Fibroblast of skin of abdomen (primary cell): ENCODE measurements at places on chromosomes 7 and 10.

GRCh38 chr10:22335173-22335933 lies 9.9 kb upstream of the SPAG6 start:
- DNase-seq, result peak; percentile 62

DNA sequence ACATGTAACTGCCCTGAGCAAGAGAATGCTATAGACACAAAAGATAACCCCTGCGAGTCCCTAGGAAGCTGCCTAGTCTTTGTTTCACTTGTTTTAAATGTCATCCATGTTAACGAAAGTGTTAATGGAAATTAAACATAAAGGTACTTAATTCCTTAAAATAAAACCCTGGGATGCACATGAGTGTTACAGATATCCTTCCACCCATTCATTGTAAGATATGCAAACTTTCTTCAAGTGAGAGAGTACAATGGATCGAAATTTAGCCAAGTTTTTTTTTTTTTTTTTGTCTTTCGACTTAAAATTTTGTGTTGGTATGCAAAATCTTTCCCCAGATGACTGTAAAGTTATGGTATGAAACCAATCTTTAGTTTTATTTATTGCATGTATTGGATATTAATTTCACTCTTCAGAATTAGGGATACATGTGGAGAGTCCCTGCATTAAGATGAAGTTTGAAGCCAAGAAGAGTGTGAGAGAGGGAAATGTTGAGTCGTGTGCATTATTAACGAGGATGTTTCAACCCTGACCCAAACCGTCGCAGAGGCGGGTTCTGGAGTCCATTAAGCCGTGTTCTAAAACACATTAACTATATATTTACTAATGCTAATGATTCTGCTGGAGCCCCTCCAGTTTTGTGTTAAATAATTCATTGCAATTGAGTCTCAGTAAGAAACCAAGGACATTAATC lies 1.6 kb downstream of the CDK14 start:
- no peak for DNase-seq

- DNase-seq, result peak; percentile 76
Observed at GRCh38 chr7:90383861-90384260, 19.4 kb upstream of the CLDN12 start.

- no peak for DNase-seq
Observed at GRCh38 chr7:123323689-123324088, 123.9 kb upstream of the SLC13A1 start.

GRCh38 chr10:91552274-91553095 lies 80.4 kb downstream of the PPP1R3C start:
- DNase-seq, result no peak

GRCh38 chr10:107032700-107033401 lies 131.7 kb downstream of the SORCS1 start:
- no peak for DNase-seq

DNA sequence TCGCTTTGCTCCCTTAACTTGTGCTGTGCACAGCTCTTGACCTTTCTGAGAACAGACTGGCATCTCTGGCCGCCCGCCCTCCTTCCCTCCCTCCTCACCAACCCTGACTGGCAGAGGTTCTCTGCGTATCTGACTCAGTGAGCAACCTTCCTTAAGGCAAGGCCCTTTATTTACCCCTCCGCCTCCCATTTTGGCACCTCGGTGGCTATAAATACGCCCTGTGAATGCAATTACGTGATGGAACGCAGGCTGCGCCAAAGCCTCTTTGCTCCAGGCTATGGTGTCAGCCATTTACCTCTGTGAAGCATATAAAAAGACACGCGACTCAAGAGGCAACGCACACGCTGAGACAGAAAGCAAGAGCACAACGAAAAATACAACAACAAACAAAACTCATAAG lies 764.3 kb downstream of the SUGCT start:
- DNase-seq, result no peak

DNA sequence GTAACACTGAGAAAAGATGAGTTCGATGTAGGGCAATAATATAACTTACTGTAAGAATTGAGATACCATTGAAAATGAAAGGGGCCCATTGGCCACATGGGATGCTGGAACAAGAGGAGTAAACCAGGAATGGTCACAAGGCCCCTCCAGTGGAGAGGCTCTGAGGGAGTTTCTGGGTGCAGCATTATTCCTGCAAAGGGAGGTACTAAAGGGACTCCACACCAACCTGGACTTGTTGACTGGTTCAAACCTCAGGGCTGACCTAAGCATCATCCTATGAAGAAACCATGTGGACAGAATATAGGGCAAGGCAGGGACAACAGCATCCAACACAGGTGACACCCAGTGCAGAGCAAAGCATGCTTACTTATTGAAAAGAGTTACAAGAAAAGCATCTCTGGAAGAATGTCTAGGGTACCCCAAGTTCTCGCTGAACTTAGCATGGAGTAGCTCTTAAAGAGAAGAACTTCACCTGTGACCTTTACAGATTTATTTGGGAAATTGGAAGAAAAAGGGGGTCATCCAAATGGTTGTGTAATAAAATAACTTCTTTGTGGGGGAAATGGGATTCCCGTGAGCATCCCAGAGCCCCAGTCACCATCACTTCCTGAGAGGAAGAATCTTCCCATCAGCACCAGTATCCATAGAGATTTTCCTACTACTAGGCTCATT lies 34.7 kb downstream of the PRSS2 start:
- no peak for DNase-seq

DNA sequence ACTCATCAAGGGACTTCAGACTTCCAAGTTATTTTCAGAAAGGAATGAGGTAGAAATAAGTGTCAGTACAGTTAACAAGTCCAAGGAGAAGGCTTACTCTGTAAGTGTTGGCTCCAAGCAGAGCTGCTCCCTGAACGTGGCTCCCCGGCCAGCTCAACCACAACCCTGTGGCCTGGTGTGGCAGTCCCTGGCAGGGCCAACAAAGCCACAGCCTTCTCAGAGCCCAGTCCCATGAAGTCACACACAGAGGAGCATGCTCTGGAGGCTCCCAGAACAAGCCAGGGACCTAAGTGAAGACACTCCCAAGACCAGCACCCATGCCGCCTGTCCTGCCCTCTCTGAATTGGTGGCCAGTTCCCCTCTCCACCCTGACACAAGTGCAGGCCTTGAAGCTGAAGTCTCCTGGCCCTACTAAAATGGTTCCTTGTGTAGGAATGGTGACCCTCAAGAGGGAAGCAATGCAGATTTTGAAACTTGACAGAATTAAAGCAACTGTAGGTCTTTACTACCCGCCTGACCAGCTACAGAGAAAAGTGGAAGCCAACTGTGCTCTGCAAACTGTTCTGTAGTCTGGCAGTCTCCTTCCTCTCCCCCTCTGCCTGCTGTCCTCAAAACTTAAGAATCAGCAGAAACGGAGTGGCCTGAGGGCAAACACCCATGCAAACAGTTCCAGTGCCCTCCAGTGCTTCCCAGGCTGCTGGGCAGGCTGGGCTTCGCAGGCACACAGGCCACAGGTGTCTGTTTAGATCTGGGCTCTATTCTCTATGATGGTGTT lies 51.1 kb downstream of the NOD1 start:
- DNase-seq, result no peak

DNA sequence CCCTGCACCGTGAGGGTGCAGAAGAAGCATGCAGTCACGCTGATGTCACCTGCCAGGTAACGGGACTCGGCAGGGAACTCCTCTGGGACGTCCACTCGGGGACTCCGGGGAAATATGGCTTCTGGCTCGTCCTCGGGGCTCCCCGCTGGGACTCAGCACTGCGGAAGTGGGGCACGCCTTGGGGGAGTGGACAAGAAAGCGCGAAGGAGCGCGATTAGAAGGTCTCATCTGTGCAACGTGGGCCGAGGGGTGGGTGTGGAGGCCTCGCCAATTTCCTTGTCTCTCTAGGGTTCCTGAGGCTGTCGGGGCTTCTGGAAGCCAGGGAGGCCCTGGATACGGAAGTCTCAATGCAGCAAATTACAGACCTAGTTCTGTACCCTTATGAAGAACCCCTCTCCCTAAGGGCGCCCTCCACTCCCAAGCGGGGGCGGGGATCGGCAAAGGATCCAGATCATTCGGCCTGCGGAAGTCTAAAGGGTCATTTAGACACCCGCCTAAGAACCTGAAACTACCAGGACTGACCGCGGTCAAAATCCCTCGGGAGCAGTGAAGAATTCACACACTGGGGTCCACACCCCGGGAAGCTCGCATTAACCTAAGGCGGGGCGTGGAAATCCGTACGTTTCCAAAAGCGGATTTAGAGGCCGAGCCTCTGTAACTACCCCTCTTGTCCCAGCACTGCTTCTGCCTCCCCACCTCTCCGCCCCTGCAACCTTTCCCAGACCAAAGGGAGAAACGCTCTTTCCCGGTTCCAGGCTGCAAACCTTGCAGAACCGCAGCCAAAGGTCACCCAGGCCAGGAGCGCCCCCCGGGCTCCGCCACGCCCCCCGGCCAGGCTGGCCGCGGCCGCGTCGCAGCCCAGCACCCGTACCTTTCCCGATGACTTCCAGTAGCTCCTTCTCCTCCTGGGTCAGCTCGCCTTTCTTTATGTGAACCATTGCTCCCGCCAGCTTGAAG lies 640 bp downstream of the ANKMY2 start:
- peak; percentile 47 for DNase-seq

GRCh38 chr7:73539709-73540108 lies 17.6 kb upstream of the BAZ1B start:
- DNase-seq, result no peak

GRCh38 chr7:55969391-55969790 lies 5.0 kb downstream of the NIPSNAP2 start:
- no peak for DNase-seq

DNA sequence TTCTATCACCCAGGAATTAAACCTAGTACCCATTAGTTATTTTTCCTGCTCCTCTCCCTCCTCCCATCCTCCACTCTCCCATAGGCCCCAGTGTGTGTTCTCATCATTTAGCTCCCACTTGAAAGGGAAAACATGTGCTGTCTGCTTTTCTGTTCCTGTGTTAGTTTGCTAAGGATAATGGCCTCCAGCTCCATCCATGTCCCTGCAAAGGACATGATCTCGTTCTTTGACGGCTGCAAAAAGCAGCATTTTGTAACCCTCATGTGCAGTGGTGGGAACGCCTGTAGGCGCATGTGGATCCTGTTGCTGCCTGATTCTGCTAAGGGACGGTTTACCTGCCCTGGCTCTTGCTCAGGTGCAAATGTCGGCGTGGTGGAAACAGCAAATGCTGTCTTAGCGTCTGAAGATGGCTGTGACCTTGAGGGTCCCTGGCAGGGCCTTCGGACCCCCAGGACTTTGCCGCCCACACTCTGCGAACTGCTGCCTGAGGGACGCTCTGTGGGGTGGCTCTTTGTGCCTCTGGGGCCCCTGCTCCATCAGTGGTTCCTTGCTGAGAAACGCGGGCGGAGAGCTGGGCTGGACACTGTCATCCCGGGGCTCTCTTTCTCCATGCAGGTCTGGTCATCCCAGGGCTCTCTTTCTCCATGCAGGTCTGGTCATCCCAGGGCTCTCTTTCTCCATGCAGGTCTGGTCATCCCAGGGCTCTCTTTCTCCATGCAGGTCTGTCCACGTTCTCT lies 5.6 kb upstream of the MTG1 start:
- DNase-seq, result no peak

DNA sequence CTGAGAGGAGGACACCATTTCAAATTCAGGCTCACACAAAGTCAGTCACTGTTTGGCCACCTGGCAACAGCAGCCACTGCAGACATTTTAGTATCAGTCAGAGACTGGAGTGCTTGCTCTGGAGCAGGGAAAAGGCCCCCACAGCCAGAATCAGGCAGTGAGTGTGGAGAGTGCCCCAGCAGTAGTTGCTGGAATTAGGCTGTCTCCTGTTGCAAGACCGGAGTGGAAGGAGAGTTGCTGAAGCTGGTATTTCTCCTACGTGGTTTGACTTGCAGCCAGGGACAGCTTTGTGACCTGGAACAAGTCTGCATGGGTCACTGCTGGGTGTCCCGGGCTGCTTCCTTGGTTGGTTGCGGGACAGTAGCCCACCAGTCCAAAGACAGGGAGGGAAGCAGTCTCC lies 78.4 kb upstream of the TMEM168 start:
- no peak for DNase-seq

DNA sequence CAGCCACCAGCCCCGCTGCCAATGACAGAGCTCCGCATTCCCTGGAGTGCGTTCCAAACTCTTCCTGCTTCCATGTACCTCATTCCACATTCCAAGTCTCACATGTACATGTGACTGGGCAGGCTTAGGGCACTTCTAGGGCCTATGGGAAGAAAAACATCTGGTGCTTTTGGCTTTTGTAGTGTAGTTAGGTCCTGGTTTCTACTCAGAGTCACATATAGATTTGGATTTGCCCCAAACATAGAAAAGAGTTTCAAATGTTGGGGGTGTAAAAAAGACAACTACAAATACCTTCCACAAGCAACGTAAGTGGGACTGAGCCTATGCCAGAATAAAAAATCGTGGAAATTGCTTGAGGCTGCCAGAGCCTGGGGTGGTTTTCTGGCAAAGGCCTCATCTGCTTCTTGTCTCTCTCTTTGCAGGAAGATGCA lies 84.1 kb downstream of the ZNF467 start:
- DNase-seq, result no peak

DNA sequence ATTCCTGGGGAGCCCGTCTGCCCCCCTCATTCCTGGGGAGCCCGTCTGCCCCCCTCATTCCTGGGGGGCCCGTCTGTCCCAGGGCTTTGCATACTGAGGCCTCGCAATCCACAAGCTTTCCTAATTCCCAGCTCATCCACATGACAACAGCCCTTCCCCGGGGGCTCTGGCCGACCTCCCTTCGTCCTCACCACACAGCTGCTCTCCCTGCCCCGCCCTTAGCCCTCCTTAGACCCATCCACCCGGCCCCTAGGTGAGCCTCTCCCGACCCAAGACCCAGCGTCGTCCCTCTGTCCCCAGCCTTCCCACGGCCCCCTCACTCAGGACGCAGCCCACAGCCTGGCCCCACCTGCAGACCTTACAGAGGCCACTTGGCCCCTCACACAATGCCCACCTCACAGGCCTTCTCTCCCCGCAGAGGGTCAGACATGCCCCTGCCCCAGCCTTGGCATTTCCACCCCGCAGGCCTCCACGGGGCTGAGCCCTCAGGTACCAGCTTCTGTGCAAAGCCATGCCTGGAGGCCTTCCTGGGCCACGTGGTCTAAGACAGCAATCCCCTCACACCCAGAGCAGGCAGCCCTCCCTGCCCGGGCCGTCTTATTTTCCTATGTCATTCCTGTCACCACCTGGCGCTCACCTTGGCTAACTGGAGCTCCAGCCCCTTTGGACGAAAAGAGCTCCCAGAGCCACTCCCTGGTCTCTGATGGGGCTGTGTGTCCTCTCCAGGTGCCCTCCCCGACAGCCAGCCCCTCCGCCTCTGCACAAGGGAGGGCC lies 3.5 kb upstream of the FAM20C start:
- no peak for DNase-seq

GRCh38 chr10:77609781-77610272 lies 27.8 kb downstream of the KCNMA1 start:
- no peak for DNase-seq

DNA sequence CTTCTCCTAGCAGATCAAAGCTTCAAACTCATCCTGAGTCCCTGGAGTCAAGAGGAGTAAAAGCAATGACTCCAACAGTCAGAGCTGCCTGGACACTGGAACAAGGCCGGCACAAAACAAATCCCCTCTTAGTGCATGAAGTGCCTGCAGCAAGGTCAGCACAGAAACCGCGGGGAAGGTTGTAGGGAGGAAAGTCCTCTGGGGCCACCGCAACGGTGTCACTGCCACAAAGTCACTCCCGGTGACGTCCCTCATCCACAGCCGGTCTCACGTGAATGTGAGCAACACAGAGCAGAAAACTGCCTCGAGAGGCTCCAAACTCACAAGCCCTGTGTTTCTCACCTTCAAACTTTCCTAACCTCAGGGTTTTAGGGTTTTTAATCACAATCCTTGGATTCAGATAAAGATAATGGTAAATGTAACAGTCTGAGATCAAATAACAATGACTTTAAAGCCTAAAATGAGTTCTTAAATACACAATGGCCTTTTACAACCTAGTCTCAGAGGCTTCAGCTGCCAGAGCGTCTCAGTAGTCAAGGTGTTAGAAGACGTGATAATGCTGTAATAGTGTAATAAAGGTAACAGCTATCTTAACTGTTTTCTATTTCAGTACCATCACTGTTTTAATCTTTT lies 274.3 kb downstream of the ZMYND11 start:
- DNase-seq, result no peak
